NCI-H1694 treated with DMSO at 0.1 percent for 48 hours (cell line): ENCODE measurements at places on chromosomes 12 and 14.

DNA sequence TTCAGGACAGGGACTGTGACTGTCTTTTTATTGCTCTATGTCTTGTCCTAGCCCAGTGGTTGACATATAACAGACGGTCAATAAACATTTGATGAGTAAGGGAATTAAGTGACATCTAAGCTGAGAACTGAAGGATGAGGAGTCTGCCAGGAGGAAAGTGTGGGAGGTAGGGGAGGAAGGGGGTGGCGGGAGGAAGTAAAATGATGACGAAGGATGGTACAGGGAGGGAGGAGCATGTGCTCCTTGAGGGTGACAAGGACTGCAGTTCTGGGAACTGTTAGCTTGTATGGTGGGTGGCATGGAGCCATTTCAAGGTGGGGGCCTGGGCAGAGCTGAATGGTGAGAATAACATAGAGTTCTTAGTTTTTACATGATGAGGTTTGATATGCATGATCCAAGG lies 64.4 kb downstream of the RGS6 start:
- no peak for DNase-seq

- peak; percentile 40 for DNase-seq
These were observed 13.1 kb downstream of the ASIC1 start for GRCh38 chr12:50070314-50071060.

DNA sequence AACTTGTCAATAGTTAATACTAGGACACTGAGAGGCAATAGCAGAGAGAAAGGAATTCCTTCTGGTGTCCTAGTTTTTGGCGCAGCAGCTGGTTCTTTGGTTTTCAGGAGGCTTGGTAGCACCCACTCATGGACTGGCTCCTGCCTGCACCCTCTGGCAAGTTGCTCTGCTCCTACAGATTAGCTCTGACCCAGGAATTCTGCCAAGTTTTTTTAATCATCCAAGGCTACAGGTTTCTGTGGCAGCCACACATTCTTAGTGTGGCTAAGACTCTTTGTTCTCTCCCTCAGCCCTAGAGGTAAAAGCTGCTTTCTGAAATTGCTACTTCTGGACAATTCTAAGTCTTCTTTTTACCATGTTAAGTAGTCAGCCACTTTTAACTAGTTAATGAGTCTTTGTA lies 72.0 kb upstream of the FKBP4 start:
- DNase-seq: no peak

- peak; percentile 29 for DNase-seq
These were observed 10.9 kb downstream of the ZNF664 start for GRCh38 chr12:123983822-123984485.

DNA sequence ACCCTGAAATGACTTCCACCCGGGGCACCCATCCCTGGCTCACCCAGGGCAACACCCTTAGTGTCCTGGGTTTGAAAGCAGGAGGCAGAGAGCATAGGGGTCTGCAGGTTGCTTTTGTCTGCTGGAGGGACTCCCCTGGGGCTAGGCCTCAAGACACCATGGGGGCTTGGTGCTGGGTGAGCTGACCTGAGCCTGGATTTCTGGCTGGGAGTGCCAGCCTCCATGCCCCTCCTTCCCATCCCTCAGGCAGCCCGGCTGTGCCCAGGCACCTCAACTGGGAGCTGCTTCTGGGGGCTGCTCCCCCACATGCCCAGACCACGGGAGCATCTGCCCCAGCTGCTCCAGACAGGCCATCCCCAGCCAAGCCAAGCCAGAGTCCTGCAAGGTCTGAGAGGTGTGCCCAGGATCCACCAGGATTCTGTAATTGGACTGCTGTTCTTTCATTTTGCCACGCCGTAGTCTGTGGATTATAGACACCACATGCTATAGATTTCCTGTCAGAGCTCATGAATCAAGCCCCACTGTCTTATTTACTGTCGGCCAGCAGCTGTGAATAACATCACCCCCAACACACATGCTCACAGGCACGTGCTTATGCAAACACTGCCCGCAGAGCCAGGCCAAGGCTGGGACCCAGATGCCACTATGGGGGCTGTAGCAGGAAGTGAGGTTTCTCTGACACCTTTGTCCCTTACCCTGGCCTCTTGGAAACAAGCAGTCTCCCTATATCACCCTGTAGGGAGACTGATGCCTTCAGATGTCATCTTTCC lies 29.4 kb upstream of the ESRRB start:
- DNase-seq: no peak

DNA sequence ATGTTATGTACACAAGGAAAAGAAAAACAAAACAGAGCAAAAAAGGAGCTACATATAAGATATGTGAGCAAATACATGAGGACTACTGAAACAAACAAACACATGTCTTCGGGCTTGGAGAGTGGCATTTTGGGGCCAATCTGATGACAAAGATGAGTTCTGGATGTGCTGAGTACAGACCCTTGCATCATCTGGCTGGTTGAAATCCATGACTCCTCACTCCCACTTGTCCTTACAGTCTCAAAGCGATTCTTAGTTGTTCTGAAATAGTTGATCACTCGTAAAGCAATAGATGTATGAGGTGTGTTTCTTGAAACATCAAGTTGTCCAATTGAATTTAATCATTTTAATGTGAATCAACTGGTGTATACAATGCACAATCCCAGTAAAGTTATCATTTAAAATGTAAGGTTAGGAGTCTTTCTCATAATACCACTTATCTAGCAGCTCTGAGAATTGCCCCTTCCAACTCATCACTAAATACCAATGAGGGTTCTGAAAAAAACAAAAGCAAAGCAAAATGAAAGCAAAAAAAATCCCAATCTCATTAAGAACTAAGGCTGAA lies 136.9 kb downstream of the ITPR2 start:
- no peak for DNase-seq

DNA sequence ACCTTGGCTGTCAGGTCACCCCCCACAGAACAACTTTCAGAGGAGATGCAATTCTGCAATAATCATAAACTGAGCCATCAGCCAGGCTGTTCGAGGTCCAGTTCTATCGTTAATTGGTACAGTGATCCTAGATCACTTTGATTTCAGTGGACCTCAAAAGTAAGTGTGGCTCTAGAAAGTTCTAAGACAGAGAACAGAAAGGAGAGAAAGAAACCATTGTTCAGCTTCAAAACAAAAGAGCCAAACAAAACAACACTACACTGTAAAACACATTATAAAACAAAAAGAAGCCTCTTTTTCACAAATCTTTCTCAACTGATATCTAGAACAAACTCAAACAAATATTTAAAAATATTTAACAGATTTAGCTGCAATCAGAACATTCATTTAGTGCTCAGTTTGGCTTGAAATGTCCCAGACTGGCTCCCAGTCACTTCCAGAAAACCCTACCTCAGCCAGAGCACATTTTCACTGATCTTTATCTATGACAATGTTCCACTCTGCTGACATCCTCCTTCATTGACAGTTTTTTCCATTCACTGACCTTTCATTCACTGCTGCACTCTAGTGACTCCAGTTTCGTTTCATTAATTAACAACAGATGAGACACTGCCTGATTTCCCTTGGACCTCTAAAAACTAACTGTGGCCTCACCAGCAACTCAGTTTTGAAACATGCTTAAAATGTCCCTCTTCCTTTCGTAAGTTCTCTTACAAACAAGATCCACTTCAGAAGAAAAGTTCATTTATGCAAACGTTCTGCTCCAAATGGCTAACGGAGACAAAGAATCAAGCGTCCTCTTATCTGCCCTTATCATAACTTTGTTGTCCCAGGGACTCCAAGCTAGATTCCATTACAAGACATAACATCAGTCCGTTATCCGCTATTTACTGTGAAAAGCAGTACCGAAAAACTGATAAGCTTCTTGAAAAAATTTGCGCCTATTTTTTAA lies 56.8 kb downstream of the DUSP16 start:
- no peak for DNase-seq

DNA sequence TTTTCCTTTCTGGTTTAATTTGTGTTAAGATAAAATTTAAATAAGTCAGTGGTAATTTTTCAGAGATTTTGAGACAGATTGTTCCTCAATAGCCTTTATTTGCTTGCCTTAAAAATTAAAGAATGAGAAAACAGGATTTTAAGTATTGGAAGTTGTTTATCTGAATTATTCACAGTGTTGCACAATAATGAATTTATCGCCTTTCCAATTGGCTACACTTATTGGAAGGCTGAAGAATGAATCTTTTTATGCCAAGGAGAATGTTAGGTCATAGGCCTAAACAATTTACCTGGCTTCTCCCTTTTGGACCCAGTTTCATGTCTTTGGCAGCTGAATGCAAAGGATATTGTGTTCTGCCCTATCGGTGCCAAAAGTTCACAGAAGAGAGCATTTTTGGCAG lies 250.2 kb downstream of the NPAS3 start:
- DNase-seq: no peak

DNA sequence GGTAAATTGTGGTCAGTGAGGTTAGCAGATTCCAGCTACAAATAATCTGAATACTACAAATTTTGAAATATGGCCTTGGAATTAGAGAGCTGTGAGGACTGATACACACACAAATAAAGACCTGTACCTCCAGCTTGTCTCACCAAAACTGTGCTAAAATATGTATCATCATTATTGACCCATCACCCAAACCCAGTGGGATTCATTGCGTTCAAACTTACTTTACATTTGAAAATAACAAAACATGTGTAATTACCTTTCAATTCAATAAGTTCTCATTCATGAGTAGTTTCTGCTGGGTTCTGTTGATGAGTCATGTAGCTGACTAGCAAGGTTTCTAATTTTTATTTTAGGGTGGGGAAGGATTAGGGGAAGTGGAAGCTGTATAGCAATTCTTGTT lies 170.9 kb downstream of the MSRB3 start:
- no peak for DNase-seq

- DNase-seq: no peak
These were observed 87.9 kb downstream of the VCPKMT start for GRCh38 chr14:50028458-50028857.

DNA sequence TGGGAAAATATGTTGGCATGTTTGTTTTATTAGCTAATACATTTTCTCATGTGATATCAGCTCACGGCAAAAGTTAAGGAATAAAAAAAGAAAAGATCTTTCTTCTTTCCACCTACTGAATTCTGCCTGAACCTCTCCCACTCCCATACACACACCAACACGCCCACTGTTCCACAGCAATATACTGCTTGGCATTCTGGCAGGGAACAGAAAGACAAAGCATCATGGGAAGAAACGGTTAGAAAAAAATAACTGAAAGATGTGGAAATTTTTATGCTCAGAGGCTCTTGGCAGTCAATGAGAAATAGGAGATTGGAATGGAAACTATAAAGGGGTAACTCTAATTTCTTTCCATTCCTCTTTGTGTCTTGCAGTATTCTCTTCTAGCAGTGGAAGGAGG lies 268.5 kb downstream of the FOXG1 start:
- DNase-seq: no peak

DNA sequence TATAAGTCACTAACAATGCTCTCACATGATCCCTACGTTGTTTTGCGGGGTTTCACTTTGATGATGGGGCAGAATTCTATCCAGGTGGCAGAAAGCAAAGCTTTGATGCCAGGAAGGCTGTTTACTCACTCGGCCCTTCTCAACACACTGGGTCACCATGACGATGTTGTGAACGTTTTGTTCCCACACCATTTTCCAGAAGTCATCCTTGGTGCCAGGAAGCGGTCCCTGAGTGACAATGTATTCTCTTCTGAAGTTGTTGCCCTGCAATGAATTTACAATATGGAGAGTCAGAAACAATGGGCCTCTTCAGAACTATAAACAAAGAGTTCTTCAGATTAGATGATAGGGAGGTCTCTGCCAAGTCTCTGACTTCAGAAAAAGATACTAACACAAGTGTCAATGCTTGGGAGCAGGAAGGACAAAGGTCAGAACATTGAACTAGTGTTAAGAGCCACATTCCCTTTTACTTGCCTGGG lies 101.3 kb downstream of the PTPRB start:
- DNase-seq: no peak

DNA sequence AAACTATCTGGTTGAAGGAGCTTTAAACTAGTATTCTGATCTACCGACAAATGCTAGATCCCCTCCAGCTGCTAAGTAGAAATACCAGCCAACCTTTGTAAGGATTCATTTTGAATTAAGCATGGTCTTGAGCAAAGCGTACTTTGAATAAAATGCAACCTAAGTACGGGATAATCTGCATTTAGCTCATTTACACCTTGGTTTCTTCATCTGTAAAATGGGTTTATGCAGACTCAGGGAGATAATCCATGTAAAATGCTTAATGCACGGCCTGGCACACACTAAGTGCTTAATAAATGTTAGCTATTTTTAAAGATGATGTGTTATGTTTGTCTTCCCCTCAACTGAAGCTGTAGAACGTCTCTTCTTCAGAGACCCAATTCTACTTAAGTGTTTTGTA lies 15.9 kb downstream of the EGLN3 start:
- no peak for DNase-seq

DNA sequence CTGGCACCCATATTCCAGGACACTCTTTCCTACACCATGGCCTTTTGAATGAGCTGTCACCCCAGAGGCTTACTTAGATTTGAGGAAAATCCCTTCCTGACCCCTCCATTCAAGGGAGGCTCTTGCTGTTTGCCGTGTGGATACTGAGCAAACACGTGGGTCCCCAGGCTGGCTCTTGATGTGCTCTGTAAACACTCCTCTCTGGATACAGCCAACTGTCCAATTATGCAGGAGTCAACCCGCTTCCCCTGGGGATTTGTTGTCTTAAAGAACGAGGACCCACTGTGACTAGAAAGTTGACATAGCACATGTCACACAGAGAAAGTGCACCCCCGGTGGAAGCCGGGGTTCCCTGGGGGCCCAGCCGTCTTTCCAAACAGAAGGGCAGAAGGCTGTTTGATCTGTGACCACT lies 75.8 kb upstream of the CEP83 start:
- DNase-seq: no peak

DNA sequence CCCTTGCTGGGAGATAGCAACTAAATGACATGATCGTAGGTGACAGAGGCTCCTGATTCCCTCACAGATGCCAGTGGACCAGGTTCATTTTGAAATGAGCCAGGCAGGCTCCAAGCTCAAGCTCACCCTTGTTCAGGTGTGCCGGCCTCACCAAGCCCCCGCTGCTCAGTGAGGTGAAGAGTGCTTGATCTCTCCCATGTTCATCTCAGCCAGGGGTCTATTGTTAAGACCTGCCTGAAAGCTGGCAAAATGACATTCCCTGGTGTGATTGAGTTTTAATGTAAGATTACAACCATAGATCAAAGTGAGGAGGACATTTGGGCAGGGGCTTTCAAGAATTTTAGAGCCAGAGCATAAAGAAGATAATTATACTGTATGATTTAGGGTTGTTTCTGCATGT lies 497.9 kb downstream of the EGLN3 start:
- DNase-seq: no peak

- no peak for DNase-seq
These were observed 55.2 kb downstream of the PRICKLE1 start for GRCh38 chr12:42534184-42534838.

DNA sequence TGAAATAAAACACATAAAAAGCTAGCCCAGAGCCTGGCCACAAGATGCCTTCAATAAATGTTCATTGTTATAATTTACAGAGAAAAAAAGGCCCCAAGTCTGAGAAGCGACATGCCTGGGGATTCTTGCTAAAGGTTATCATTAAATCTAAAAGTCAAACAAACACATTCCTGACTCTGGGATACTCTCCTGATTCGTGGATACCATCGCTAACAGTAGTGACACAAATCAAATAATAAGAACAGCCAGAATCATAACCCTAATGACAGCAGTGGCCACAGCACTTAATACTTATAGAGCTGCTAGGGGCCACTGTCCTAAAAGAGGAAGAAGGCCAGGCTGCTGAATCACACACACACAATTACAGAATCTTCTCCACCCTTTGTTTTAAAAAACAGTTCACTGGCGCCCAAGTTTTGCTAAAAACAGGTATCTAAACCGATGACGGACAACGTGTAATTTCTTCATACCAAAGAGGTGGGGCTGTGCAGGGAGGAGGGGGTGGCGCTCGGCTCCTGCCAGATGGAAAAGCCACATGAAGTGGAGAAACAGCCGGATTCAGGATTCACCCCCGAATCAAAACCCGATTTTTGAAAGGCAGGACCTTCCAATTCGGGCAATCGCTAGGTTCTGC lies 1.2 kb downstream of the CLIP1 start:
- no peak for DNase-seq
